ENCODE measurements at places on chromosomes 3 and 15.
A peak's percentile ranks its signal among the peaks of the same experiment; 100 is the strongest.

- DNase-seq, result no peak
These were observed 289.5 kb downstream of the GABRG3 start for GRCh38 chr15:27260523-27260922.

DNA sequence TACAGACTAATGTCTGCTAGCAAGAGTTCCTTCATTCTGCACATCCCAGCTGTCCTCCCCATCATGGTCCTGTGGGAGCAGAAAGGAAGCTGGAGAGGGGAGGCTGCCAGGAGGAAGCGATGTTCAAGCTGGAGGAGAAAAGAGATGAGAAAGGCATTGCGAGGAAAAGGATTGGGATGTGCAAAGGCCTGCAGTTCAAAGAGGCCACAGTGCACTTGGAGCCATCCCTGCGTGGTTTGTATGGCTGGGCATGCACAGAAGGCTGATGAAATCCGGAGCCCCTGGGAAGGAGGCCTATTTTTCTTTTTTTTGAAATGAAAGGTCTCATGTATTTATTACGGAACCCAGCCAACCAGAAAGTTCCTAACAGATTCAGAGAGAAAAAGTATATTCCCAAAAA is 22.8 kb downstream of the AMOTL2 start:
- DNase-seq, result no peak

GRCh38 chr3:30527720-30528119 is 78.7 kb upstream of the TGFBR2 start:
- DNase-seq, result no peak

- no peak for DNase-seq
These were observed 20.9 kb downstream of the HACD3 start for GRCh38 chr15:65551183-65551582.

GRCh38 chr15:101132390-101133180 is 119.3 kb downstream of the CHSY1 start:
- DNase-seq, result no peak

DNA sequence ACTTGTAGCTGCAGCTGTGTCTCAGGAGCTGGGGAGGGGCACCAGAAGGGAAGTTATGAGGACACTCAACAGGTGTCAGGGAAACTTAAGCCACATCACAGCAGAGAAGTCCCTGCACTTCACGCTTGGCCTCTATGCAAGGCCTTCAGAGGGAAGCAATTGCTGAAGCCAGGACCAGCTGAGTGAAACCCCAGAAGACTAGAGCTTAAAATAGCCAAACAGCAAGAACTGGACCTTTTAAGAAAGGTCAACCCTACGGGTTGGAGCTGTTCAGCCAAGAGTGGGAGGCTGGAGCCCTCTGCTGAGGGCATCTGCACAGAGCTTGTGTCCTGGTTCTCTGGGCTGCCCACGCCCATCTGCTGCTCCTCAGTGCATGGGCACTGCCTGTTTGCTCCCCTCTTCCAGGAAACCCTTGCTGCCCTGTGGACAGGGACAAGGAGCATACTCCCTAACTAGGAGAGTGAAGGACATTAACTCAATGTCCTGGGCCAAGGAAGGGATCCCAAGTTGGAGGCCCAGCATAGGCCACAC is 3.9 kb upstream of the GRAMD2A start:
- DNase-seq, result no peak

DNA sequence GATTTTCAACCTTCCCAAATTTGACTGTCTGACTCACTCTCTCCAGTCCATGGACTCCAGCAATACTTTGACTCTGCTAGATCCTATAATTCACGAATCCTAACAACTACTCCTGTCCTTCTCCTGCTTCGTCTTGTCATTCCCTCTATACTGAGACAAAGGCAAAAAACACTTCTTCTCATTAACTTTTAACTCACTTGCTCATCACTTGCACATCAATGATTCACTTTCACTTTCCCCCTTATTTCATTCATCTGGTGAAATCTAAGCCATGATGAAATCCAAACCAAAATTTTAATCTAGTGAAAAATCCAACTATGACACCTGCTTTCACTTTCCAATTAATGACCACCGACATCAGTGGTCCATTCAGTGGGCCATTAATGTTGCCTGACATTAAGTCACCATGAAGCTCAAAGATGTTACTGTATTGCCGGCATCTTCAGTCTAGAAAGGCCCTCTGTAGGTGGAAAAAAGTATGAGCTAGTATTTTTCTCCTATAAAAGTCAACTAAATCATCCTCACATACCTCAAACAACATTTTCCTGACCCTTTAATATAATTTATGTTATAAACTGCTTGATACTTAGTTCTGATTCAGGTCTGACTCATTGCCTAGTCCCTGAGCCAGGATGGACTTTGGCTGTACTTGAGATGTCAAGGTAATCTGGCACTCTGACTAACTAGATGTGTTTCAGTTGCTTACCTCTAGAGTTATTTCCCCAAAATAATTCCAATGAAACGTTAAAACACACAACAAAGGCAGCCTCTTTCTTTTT is 158.6 kb downstream of the CNTN6 start:
- no peak for DNase-seq

GRCh38 chr3:62935793-62936192 is 60.6 kb upstream of the CADPS start:
- DNase-seq, result no peak

DNA sequence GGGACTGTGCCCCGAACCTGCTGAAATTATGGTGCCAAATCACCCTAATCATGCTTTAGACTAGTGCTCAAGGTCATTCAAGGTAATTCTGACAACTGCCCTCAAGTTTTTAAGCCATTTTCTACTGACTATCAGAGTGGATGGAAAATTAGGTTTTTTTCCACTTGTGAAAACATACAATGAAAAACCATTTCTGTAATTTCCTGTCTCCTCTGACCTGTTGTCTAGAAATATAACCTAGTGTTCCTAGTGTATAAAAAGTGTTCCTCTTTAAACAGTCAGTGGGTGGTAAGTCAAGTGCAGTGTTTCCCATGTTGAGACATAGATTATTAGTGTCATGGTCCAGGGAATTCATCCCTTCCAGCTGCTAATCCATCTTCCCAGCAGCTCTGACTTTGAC is 232.8 kb upstream of the UMPS start:
- no peak for DNase-seq

DNA sequence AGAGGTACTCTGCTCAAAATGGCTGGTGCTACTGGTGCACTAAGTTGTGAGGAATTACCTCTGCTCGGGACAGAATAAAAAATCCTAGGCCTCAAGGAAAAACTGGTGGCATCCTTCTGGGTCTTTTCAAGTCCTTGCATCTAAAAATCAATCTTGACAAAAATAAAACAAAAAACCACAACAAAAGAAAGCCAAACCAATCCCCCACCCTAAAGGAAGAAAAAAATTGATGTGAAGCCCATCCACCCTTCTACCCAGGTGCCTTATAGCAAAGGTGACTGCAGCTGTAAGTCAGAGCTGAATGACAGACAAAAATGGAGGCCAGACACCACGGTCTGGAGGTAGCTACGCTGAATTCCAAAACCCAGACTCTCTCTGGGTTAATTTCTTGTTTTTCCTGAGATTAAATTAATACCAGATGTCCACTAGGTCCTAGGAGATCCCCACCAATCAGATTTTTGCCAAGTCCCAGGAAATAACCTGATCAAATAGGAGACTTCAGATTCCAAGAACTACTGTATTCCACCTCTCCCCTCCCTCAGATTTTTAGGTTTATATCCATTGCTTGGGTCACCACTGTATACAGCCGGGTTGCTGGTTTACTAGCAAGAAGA is 33.5 kb downstream of the ABCC5 start:
- no peak for DNase-seq

DNA sequence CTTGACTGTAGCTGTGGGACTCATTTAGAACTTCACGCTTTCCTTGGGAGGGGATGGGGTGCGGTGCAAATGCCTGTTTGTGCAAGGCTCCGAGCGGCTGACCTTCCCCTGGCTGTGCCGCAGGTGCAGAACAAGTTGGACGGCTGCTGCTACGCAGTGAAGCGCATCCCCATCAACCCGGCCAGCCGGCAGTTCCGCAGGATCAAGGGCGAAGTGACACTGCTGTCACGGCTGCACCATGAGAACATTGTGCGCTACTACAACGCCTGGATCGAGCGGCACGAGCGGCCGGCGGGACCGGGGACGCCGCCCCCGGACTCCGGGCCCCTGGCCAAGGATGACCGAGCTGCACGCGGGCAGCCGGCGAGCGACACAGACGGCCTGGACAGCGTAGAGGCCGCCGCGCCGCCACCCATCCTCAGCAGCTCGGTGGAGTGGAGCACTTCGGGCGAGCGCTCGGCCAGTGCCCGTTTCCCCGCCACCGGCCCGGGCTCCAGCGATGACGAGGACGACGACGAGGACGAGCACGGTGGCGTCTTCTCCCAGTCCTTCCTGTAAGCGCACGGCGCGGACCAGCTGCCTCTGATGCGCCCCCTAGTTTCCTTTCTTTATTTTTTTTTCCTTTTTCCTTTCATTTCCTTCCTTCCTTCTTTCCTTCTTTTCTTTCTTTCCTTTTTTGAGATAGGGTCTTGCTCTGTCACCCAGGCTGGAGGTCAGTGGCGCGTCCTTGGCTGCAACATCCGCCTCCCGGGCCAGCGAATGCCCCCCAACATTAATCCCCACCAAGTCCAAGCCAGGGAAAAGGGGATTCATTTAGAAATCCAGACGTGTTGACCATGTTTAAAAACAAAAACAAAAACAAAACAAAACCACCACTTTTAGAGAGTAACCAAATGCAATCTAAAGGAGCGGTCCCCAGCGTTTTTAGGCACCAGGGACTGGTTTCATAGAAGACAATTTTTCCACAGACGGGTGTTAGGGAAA is 42.7 kb downstream of the EIF2AK4 start:
- no peak for DNase-seq

GRCh38 chr15:79901958-79902357 is 5.1 kb upstream of the MTHFS start:
- no peak for DNase-seq

DNA sequence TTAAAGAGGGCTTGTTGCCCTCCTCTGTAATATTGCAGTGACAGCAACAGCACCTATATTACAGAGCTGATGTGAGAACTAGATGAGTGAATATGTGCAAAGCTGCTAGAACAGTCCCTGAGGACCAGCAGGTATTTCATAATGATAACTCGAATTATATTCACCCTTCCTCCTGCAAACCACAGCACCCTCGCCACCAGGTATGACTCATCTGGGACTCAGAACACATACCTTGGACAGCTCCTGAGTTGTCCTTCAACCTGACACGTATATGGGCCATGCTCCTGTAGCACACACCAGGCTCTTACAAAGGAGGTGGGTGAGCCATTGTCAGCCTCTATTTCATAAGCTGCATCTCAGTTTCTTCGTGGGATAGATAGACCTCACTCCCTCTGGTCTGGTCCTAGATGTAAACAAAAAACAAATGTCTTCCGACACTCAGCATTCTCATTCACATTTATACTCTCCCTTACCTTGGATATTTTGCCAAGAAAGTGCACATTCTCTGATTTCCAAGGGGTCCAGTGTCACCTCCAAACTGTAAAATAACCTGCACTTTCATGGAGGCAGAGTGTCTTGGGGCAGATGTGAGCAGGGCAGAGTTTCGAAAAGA is 124.5 kb downstream of the TLE3 start:
- peak; percentile 12 for DNase-seq

- no peak for DNase-seq
These were observed 45.9 kb upstream of the PGPEP1L start for GRCh38 chr15:99053380-99054024.

GRCh38 chr15:58583171-58583908 is 151.5 kb downstream of the LIPC start:
- no peak for DNase-seq

DNA sequence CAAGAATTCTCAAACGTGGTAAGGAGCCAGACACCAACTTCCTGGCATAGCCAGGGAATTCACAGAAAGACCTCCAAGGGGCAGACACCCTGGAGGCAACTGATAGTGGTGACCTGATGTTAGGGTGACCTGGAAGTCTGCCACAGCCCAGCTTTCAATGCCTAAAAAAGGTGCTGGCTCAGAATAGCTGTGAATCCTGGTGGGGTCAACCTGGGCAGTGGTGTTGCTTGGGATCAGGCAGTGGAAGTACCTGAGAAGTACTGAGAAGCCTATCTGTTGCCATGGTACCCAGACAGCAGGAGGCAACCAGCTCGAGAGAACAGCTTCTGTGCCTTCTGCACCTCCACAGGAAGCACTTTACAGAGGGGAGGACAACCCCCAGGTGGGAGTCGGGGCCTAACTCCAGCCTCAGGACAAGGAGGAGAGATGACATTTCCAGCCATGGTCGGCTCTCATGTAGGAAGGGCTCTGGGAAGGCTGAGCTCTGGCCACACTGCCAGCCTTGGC is 55.4 kb upstream of the LARS2 start:
- DNase-seq, result no peak

DNA sequence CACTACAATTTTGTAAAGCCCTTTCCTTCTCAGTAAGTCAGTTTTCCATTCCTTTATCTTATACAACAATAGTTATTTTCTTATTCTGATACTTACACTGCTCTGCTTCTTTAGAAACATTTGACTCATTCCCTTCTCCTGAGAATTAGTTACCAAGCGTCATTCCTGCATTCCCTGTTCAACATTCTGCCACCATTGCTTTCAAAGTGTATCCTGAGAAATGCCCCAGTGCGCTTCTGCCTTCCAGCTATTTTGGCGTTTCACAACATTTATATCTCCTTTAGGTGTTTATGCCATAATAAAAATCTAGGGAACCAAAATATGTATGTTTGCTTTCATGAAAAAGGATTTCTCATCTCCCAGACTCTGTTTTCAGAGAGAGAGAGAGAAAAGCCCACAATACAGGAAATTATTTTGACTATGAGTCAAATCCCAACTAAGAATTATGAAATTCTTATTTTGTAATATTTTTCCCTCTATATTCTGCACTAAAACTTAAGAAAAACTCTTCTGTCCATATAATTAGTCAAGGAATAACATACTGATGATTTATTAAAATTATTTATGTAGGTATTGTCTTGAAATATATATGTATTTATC is 118.2 kb upstream of the RAP2B start:
- DNase-seq, result no peak

DNA sequence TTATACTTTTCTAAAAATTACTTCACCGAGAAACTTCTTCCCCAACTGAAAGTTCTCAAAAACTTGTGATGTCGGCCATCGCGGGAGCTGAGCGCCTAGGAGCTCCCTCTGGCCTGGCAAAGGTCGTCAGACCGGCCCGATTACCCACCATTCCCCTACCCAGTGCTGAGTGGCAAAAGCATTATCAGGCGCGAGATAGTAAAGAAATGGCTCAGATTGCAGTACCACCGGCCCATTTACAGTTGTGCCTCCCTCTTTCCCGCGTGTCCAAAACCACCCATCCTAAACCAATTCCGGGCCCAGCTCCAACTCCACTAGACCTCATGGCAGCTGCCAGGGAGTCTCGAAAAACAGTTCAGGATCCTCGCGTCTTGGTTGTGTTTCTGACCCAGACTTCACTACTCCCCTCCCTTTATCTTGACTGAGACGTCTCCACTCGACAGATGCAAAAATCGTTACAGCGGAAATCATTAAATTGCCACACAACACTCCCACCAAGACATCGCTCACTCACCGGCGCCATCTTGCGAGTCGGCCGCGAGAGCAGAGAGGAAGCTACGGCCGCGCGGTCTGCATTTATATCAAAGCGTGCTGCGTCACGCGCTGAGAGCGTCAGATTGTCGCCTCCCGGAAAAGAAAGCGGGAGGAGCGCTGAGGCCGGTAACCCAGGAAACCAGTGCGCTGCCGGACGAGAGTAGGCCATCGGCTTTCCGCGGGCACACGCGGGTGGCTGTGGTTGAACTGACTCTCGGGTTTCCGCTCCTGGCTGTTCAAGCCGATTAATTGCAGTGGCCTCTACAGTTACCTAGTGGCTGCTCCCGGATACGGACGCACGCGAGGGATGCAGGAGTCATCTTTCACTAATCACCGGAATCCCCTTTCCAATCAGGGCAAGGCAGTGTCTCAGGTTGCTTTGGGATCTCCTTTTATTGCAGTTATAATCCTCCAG is at the start of gene RPL22L1:
Gene RPL22L1 (minus strand): TSS at position 551 of the 949 bp plus-strand sequence. CDS start 28 bp downstream, at position 523.
- peak; percentile 87 for DNase-seq

Measured in activated CD4-positive, alpha-beta T cell treated with anti-CD3 and anti-CD28 coated beads for 24 hours (primary cell).